ENCODE measurements at places on chromosomes 12 and 14.

DNA sequence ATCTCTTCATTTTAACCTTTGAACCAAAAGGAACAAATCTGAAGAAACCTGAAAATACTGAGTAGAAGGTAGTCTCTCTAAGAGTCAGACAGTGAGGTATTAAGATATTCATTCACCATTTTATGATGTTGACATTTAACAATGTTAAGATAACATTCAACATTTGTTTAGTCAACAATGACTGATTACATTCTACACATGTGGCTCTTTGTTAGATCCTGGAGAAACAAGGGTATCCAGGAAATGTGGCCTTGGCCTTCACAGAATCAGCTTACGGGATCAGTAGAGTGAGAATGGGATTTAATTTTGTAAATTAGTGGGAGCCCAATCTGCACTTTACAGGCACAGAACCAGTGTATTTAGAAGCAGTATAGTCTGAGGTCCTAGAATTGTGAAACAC lies 355.5 kb downstream of the KCNH5 start:
- no peak for DNase-seq

DNA sequence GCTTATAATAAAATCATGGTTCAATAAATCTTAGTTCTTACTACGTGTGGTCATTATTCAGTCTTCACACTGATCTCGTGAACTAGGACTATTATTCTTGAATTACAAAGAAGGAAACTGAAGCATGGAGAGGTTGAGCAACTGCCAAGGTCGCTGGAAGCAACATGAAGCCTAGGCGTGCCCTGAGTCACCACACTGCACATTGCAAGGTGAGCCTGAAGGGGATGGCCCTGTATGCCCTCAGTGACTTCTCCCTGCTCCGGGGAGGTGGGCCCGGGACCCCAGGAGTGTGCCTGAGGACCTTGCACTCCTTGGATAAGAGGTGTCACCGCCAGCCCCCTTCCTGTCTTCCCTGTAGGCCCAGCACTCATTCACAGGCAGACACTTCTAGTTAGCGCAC lies 161.6 kb downstream of the CACNA1C start:
- DNase-seq = no peak

GRCh38 chr12:108826101-108826806 lies 31.1 kb downstream of the SSH1 start:
- peak; percentile 56 for DNase-seq

GRCh38 chr12:45268672-45269411 lies 52.9 kb downstream of the ANO6 start:
- DNase-seq = peak; percentile 92

DNA sequence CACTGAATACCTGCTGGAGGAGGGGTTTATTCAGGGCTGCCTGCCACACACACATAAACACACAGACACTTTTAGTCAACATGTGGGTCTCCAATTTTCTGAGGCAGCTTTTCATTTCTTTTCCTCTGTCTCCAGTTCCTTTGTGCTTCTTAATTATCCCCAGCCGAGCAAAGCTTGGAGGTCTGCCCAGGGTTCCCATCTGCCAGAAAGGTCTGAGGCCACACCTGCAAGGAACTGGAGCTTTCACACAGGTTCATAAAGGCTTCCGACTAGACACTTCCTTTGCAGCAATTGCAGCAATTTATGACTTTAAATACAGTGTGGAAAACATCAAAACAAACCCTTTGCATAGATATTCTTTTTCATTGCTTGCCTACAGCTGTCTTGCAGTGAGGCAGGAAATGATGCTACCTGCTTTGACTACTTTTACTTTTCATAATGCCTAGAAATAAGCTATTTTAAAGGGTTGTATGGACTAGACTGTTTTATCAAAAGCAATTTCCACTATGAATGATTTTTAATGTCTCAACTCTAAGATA lies 1318.9 kb downstream of the AACS start:
- no peak for DNase-seq

GRCh38 chr12:121724925-121725324 lies 12.4 kb downstream of the TMEM120B start:
- DNase-seq = no peak

GRCh38 chr12:109625749-109626377 lies 52.3 kb downstream of the MVK start:
- DNase-seq = no peak

- DNase-seq = no peak
Observed at GRCh38 chr12:108040947-108041346, 88.1 kb upstream of the WSCD2 start.

GRCh38 chr12:101761350-101761749 lies 22.1 kb upstream of the SYCP3 start:
- no peak for DNase-seq

DNA sequence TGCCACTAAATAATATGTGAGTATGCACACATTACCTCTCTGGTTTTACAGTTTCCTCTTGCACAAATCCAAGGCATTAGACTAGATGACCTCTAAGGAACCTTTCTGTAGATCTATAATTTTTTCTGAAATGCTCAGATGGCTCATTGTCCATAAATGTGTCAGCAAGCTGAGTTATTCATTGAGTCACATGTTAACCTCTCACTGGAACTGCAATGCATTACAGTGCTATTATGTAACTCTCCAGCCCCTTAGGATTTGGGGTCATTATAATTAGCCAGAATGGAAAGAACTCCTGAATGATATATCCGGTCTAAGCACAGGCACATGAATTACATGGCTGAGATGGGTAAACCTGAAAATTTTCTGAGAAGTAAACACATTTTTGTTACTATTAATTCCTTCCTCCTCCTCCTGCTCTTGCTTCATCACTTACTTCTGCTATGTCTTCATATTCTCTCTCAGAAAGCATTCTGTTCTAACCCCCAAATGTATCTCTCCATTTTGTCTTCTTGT lies 20.3 kb upstream of the DRAM1 start:
- no peak for DNase-seq

- no peak for DNase-seq
Observed at GRCh38 chr12:115135800-115136211, 451.8 kb upstream of the TBX3 start.

DNA sequence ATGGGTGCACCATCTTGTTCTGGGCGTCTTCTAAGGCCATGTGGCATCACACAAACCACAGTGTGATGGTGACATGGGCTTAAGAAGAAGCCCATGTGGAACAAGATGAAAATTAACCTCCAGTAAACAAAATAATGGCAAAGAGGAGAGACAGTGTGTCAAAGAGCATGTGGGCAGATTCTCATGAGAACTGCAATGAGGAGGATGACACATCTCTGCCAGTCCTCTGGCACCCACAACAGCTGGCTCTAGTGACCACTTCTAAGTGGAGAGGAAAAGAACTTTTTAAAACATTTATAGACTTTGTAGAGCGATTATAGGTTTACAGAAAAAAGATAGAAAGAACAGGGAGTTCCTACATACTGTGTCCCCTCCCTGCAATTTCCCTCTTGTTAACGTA lies 401.4 kb downstream of the ATP23 start:
- DNase-seq = no peak

DNA sequence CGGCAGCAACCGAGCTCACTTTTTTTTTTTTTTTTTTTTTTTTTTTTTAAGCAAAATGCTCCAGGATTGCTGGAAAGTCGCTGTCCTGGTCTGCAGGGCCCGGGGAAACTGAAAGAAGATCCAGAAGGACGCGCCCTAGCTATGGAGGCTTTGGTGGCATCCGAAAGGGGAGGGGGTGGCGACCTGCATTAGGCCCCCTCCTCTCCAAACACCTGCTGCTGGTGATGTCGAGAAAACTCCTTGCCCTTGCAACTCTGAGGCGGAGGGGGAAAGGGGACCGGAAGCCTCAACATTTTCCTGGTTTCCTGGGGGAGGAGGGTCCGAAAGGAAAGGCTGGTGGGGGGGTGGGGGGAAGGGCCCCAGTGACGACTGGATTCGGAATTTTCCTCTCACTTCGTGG lies 421.1 kb downstream of the VRK1 start:
- DNase-seq = no peak

DNA sequence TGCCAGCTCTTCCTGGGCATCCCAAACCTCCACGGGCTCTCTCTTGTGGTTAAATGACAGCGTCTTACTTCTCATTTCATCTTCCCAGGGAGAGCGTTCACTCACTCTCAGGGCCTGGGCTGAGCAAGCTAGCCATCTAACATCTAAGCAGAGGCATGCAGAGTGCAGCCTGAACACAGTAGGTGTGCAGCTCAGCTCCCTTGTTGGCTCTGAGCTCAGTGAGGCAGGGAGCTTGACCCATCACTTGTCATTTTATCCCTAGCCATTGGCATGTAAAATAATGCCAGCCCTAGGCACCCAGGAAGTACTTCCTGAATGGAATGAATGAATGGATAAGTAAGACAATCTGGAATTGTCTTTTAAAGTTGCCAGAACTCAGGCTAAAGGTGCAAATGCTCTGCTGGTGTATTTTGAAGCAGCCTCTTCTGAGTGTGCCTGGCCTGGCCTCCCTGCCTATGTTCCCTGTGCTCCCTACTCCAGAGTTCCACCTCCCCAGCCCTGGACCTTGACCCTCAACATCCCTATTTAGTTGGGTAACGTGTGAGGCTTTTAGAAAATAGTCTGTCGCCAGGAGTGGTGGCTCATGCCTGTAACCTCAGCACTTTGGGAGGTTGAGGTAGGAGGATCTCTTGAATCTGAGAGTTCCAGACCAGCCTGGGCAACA lies 9.5 kb upstream of the MEG3 start:
- DNase-seq = no peak

DNA sequence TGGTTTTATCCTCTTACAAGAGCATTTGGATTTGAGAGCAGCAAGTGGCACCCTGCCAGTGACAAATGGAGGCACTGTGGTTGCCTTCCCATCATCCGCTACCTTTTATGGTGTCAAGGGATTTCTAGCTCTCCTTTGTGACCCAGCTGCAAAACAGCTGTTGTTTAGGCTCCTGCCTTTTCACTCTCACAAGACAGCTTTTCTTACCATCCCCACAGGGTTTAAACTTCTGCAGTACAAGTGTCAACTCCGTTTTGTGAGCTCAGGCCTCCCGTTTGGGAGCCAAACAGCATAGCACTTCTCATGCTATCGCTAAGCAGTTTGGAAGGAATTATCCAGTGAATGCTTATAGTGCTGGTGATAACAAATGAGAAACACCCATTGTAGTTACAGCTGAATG lies 331.4 kb downstream of the TMTC2 start:
- DNase-seq = no peak

Measured in thoracic aorta (tissue), 2 donors.